ENCODE measurements at places on chromosomes 16 and 17. TPM values are rescaled to one million over a fixed set of nuclear protein-coding genes. Genes with fewer than 3 reads are reported as not detected.
A peak's percentile ranks its signal among the peaks of the same experiment; 100 is the strongest.

GRCh38 chr17:58005031-58005727, 1.9 kb downstream of the SRSF1 start:
- no peak for DNase-seq

DNA sequence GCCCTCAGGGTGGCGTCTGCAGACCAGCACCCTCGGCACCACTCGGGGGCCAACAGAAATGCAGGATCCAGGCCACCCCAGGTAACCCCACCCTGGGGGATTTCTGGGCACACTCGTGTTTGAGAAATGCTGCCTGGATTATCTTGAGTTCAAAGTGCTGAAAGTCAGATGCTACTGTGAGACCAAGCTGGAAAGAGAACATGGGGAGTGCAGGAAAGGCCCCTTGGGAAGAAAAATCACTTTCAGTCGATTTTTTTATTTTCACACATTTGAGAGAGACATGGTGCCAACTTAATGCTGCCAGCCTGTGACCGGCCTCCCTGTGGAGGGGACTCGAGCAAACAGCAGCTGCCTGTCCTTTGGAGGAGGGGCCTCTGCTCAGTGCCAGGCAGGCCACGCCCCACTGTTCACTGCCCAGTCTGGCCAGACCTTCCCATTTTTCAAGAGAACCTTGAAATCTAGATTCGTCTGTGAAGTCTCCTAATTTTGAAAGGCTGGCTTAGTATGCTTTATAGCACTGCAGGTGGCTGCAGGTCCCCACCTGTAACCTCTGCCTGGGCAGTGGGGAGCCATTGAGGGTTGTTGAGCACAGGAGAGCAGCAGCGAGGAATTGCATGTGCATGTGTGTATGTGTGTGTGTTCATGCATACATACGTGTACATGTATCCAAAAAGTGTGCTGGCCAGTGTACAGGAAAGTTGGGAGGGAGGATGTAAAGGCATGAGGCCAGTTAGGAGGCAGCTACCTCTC, 70.7 kb upstream of the PLCG2 start:
- DNase-seq = no peak

CTRL gene
- 5.3 TPM for polyA plus RNA-seq

GRCh38 chr17:55606488-55606815, 95.2 kb upstream of the SMIM36 start:
- peak; percentile 89 for DNase-seq

- no peak for DNase-seq
Measured at GRCh38 chr17:45800816-45801215, 16.7 kb downstream of the CRHR1 start.

DNA sequence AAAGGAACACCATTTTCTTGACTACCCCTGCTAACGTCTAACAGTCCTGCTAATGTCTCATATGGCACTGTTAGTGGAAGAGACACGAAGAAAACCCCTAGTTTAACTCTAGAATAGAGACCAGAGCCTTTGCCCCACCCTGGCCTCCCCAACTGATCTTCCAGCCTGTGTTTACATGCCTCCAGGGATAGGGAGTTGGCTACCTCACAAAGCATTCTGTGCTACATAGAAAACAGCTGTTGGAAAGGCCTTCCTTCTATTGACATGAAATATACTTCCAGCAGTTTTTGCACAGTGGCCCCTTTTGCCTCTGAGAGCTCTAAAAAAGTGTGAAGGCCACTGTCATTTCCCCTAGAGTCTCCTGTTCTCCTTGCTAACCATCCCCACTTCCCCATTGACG, 73.1 kb downstream of the ASIC2 start:
- DNase-seq = no peak

DNA sequence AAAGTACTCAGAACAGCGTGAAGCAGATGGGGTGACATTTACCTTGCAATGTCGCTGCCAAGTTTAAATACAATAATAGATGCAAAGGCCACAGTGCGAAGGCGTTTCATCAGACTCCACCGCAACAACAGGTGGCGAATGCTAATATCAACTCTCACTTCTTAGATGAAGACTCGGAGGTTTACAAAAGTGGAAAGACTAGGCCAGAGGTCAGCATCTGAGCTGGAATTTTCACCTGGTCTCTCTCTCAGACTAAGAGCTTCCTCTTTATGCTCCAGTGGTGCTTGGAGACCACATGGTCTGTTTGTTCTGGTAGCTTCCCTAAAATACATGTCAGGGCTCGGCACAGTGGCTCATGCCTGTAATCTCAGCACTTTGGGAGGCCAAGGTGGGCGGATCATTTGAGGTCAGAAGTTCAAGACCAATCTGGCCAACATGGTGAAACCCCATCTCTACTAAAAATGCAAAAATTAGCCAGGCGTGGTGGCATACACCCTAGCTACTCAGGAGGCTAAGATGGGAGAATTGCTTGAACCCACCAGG, 169.1 kb downstream of the XYLT1 start:
- no peak for DNase-seq

- DNase-seq = no peak
Measured at GRCh38 chr16:82671741-82672140, 45.0 kb downstream of the CDH13 start.

ZNF207 gene
- 235 TPM for polyA plus RNA-seq

CA10 gene
- 11.5 TPM for polyA plus RNA-seq

CACNG1 gene
- 0.11 TPM for polyA plus RNA-seq

DNA sequence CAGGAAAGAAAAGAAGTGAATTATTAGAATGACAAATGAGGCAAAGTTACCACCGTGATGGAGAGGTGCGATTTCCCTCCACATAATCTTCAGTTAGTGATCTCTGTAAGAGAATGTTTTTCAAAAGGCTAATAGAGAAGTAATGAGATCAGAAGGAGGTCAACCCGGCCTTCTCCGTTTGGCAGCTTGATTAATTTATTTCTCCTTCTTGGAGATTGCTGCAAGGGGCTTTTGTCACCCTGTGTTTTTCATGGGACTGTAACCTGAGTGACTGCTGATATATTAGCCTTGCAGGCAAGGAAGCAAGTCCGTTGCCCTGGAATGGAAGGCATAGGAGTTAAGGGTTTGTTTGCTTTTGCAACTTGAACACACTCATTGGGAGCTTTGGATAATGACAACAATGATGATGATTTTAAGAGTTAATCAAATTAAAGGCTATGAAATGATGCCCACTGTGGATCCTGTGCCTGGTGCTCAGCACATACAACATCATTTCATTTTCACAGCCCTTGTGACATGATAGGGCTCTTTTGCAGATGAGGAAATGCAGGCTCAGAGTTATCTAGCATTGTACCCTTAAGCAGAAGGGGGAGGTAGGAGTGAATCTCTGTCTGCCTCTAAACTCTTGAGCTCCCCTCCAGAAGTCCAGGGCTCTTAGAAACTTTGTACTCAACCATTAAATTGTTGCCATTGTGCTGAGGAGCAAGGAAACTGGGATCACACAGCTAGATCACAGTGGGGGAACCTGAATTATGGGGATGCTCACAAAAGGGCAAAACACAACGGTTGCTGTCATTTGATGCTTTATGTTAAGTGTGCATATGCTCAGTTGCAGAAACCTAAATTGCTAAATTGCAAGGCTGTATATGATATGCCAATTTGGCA, 226.3 kb downstream of the WWOX start:
- no peak for DNase-seq

All from left renal pelvis (tissue), 4 donors.